ENCODE measurements at places on chromosomes 4 and X.

DNA sequence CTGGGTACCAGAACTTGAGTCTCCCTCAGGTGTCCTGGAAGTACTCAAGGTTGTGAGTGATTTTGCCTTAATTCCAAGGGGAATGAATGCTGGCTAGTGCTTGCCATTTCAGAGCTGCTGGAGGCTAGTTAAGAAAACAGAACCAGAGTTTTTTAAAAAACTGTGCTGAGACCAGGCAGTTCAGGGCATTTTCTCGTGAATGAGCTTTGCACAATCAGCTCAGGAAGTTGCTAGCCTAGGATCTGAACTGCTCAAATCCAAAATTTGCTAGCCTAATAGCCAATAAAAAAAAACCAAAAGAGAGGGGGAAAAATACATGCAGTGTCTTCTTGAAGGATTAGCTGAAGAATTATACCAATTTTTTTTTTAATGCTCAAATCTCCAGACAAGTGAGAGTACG is 292.7 kb downstream of the FBXW7 start:
- DNase-seq: no peak

GRCh38 chr4:168097161-168097560 is 4.8 kb downstream of the ANXA10 start:
- no peak for DNase-seq

- DNase-seq: no peak
Measured at GRCh38 chrX:136065044-136065671, 79.9 kb downstream of the SLC9A6 start.

- DNase-seq: no peak
Measured at GRCh38 chrX:110327336-110327735, 9.5 kb upstream of the AMMECR1 start.

GRCh38 chr4:138671606-138672084 is 343.9 kb upstream of the NOCT start:
- DNase-seq: no peak

- DNase-seq: no peak
Measured at GRCh38 chr4:147985376-147985775, 253.5 kb downstream of the ARHGAP10 start.

GRCh38 chr4:168857546-168858314 is 152.3 kb downstream of the CBR4 start:
- no peak for DNase-seq

All from activated T-cell treated with anti-CD3 and anti-CD28 coated beads for 4 hours (primary cell).